CD8-positive, alpha-beta T cell (primary cell): ENCODE measurements at places on chromosomes 7 and 10.

DNA sequence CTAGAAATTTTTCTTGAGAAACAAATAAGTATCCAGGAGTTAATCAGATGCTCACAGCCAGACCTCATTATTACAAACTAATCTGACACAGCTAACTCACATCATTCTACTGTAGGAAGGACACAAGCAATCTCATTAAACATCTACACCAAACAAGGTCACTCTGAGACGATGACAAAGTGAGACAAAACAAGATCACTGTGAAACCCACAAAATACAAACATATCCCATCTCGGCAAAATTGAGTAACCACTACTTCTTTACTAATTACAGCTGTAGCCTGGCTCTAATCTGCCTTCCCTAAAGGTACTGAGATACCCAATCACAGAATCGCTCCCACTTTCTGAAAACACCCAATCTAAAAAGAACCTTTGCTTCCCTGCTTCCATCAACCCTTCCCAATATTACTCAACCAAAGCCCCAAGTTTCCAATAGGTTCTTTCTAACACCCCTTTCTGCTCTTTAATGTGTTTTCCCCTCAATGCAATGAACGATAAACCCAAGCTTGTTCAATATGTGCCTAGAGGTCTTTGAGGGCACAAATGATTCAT, 26.9 kb downstream of the CCDC6 start:
- no peak for DNase-seq

DNA sequence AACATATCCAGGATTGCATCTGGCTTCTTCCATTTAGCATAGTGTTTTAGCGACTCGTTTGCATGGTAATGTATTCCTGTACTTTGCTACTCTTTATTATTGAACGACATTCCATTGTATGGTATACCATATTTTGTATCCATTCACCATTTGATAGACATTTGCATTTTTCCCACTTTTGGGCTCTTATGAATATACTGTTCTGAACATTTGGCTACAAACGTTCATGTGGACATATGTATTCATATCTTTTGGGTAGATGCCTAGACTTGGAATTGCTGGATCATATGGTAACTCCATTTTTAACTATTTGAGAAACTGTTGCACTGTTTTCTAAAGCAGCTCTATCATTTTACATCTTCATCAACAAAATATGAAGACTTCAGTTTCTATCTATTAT, 383.7 kb upstream of the AKR1E2 start:
- no peak for DNase-seq

- no peak for DNase-seq
These were observed 95.8 kb downstream of the CACNA2D1 start for GRCh38 chr7:82347808-82348207.

GRCh38 chr7:158887594-158887993, 31.2 kb downstream of the DYNC2I1 start:
- no peak for DNase-seq

DNA sequence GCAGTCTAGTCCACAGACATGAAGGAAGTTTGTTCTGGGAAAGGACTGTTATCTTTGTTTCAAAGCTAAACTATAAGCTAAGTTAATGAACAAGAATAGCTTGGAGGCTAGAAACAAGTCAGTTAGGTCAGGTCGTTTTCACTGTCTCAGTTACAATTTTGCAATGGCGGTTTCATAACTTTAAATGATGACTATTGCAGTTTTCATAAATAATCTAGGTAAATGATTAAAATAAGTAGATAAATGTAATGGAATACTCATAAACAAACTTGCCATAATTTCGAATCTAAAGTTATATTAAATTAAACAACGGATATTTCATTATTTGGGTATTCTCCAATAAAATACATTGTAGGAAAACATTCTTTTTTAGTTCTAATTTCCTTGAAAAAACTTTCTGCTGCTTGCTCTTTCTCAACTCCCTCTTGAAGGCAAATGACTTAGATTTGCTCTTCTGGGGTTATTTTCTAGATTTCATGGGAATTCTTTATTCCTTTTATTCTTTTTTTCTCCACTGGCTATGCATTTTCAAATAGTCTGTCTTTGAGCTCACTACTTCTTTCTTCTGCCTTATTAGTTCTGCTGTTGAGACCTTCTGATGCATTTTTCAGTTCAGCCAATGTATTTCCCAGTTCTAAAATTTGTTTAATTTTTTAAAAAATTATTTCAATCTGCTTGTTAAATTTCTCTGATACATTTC, 103.8 kb upstream of the APBB1IP start:
- DNase-seq = no peak

DNA sequence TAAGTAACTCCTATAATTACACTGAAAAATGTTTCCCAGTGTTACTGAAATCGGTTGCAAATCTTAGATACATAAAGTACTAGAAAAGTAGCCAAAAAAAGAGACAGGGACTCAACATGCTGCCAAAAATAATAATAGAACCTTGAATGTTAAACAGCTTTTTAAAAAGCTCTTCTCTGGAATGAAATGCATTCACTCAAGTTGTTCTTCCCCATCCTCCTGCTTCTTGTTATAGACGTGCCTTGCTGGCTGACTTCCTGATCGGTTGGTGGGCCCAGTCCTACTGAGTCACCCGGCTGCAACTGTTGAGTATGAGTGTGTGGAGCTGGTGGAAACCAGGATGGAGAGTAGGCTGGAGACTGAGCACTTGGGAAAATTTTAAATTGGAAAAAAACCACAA, 30.6 kb upstream of the RAPGEF5 start:
- no peak for DNase-seq

DNA sequence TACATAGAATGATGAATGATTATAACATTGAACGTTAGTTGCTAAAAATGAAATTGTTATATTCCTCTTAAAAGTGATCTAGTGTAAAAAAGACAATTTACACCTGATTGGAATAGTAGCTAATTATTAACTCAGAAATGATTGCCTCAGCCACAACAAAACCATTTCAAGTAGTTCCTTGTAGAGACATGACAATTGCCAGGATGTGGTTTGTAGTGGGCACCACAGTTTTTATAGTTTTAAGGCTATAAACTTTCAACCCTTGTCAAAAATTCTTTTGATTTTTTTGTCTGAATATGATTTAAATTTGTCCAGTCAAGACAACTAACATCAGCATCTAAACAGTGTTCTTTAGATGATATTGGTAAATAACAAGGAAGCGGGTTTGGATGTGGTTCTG, 145.2 kb downstream of the SUGCT start:
- DNase-seq = no peak

DNA sequence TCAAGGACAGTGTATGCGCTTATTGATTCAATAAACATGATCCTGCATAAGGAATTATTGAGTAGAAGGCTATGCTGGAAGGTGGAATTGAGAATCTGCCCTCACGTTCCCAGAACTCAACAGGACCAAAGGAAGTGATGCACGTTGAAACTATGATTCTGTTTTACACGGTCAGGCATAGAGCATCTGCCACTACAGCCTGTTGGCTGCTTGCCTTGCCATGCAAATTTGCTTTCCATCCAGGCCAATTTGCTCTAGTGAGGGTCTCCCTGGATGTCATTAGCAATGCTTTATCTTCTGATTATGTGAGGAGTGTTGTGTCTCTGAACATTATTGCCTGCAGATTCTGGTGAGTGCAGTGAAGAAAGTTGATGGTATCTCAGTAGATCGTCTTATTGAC, 132.9 kb downstream of the ADRA2A start:
- DNase-seq = no peak

DNA sequence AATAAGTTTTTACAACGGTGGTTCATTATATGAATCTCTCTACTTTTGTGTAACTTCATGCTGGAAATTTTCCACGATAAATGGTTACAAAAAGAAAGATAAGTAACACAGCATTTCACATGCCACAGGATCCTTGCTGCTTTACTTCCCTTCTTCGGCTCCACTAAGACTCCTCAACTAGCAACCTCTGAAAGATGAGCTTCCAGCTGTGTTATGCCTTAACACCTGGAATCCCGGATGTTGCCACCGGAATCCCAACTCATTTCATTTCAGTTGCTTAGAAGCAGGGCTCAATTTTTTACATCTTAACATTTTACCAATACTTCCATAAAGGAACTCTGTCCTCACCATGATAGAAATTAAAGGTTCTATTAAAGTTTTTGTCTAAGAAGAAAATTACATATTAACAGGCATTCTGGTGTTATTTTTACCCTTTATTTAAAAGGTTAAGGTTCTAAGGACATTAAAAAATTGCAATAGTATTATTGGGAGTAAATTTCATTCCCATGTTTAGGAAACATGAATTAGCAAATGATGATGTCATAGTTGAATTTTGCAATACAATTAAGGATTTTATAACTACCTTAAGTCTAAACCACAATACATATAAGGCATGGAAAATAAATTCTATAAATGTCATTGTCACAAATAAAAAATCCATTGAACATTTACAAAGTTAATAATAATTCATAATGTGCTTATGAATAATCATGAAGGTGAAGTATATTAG, 57.1 kb upstream of the IL6 start:
- DNase-seq = no peak

DNA sequence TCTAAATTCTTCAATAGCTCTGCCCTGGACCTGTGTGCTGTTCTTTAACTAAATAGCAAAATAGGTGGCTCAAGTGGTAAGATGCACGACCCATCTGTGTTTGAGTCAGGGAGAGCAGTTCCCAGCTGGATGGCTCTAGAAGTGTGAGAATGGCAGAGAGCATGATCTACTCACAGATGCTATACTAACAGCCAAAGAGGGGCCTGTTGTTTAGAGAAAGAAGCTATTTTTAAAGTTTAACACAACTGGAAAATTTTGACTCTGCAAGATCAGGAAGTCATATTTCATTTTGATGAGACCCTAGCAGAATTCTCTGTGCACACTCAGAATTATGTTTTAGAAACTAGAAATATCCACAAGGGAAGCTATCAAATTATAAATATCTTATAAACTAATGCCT, 87.4 kb upstream of the PIP4K2A start:
- no peak for DNase-seq

DNA sequence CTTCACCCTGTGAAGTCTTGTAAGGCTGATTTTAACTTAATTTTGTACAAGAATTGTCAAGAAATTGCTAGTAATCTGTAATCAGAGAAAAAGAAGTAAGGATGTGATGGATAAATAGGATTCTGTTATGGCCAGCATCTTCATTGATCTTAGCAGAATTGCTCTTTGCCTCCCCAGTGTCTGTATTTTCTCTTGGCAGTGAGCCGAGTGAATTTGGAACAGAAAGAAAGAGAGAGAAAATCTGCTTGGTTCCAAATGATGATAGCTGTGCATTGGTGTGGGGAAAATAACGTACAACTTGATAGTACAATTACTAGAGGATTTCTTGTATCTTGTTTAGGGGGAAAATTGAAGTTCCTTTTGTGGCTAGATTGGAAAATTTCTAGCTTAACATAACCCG, 34.6 kb downstream of the VTI1A start:
- DNase-seq = no peak

DNA sequence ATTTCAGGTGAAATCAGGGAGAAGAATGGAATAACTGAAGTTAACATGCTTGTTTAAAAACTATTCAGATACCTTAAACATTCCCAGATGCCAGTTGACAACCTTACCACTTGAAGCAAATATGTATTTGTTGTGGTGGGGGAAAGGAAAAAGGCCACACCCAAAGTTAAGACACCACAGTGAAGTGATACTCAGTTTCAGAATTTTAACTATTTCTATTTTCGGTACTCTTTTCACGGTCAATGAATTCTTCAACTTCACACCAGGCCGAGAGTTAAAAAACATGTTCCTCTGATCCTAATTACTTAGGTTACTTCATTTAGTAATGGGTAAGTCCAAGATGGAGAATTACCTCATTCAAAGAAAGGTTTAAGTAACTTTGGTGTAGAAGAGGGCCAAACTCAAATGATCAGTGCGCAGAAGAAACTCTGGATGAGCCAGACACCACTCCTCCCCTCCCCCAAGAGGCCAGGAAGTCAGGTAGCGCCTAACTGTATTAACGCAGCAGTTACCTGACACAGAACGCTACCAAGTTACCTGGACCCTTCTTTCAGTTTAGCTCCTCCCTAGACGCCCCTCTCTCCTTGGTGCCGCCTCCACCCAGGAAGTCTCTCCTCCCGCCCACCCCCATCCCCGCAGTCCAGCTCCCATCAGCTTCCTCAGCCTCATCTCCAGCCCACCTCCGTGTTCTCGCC, 700 bp downstream of the MTPN start:
- no peak for DNase-seq

- DNase-seq = no peak
These were observed 257.1 kb downstream of the SFMBT2 start for GRCh38 chr10:7153750-7154149.

- DNase-seq = no peak
These were observed 98.6 kb downstream of the CREM start for GRCh38 chr10:35225204-35225603.

DNA sequence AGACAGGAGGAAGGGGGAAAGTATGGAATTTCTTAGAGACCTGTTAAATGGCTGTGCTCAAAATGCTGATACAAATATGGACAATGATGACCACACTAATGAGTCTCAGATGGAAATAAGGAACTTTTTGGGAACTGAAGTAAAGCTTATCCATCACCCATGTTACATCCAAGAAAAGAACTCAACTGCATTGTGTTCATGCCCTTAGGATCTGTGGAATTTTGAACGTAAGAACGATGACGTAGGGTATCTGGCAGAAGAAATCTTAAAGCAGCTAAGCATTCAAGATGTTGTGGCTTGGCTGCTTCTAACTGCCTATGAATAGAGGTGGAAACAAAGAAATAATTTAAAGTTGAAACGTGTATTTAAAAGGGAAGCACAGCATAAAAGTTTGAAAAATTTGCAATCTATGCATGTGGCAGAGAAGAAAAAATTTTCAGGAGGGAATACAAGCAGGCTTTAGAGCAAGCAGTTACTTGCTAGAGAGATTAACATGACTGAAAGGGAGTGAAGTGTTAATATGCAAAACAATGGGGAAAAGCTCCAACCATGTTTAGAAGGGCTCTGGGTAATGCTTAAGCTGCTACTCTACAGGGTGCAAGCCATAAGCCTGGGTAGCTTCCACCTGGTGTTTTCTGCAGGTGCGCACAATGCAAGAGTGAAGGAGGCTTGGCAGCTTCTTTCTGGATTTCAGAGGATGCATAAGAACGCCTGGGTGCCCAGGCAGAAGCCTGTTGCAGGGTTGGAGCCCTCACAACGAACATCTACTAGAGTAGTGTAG, 499.7 kb upstream of the SEMA3D start:
- DNase-seq = no peak

- no peak for DNase-seq
These were observed 59.4 kb downstream of the POM121L12 start for GRCh38 chr7:53094827-53095226.

GRCh38 chr7:28630350-28630749, 218.0 kb downstream of the CREB5 start:
- no peak for DNase-seq

DNA sequence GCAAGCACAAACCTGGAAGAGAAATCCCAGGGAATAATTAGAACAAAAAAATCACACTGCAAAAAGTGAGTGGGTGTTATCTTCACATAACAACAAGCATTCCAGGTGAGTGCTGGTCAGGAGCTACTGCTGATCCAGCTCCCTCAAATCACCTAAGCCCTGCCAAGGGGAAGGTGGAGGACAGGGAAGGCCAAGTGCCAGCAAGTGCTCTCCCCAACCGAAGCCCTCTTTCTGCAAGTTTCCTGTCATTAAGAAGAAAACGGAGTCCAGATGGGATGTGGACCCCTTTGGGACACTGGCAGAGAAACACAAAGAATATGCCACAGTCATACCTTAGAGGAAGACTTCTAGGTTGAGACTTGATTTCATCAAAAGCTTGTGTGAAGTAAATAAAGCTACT, 933.0 kb upstream of the ZNF722 start:
- DNase-seq = no peak

- DNase-seq = no peak
These were observed 14.8 kb downstream of the USP54 start for GRCh38 chr10:73576178-73576889.

GRCh38 chr7:1163121-1163520, 3.1 kb upstream of the ZFAND2A start:
- no peak for DNase-seq

GRCh38 chr7:98135984-98136383, 29.3 kb downstream of the LMTK2 start:
- no peak for DNase-seq
